ENCODE measurements at places on chromosomes 5 and 9.

DNA sequence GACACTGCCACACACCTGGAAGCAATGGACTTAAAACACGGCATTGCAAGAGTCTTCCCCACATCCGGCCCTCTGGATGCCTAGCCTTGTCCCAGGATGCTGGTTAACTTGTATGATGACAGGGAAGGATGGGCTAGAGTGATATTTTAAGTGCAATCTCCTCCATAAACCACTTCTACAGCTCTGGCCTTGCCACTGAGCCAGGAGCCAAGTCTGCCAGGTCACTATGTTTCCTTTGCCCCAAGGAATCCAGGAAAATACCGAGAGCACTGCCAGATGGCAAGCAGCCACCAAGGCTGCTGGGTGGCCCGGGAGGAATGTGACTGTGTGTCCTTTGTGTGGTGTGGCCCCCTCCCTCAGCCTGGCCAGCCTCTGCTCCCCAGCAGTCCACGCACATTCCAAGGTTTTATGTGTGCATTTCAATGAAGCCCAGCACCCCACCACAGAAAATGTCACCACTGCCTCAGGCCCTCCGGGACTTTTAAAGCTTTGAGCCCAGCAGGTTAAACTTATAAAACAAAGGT is 106.0 kb downstream of the FRMD3 start:
- no peak for DNase-seq

GRCh38 chr9:80378669-80379293 is 807.0 kb downstream of the TLE4 start:
- DNase-seq: no peak

DNA sequence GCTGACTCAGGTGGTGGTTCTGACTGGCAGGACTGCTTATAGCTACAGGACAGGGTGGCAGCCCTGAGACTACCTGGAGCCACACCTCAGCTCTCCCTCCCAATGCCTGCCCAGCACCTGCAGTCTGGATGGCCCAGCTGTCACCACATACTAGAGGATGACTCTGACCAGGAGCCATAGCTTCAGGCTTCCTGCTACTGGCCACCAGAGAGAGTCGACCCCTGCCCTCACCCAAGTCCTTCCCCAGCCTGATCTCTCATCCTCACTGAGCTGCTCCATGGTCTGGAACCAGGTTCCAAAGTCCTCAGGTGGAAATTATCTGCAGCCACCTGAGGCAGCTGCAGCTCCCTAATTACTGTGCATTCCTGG is 25.6 kb upstream of the TDRD7 start:
- no peak for DNase-seq

DNA sequence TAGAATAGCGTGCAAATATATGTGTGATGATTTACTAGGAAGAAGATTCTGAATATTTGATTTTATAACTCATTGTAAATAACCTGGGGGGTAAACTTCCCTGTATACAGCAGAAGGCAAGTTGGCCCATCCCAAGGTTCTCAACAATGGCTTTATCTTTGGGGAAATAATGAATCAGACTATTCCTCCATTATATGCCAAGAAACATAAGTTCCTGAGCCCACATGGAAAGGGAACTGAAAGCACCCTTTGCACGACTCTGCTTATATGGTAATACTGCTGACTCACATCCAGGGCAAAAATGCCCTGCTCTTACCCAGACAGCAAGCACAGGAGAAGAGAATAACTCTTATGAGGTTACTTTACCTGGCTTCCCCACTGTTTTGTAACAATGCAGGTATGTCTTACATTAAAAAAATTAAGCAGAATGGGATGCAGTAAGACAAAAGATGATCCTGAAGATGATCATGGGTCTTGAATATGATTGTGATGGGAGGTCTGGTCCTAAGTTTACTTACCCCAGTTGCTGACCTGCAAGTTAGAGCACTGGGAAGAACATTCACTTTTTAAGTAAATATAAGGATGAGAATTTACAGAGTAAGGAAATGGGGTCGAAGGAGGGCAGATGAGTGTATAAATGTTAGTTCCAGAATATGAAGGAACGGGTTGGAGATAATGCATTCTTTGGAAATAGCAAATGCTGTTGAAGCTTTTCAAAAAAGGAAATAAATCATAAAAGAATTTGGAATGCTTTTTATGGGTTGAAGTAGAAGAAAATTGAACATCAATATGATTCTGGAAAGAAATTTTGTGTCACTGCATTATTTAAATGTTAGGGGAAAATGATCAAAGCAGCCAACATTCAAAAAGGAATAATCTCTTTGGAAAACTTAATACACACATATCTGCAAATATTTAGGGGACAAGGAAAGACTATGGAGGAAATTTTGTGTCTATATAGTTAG is 428.4 kb upstream of the MPDZ start:
- DNase-seq: no peak

- no peak for DNase-seq
These were observed 2.1 kb upstream of the SIT1 start for GRCh38 chr9:35652829-35653209.

DNA sequence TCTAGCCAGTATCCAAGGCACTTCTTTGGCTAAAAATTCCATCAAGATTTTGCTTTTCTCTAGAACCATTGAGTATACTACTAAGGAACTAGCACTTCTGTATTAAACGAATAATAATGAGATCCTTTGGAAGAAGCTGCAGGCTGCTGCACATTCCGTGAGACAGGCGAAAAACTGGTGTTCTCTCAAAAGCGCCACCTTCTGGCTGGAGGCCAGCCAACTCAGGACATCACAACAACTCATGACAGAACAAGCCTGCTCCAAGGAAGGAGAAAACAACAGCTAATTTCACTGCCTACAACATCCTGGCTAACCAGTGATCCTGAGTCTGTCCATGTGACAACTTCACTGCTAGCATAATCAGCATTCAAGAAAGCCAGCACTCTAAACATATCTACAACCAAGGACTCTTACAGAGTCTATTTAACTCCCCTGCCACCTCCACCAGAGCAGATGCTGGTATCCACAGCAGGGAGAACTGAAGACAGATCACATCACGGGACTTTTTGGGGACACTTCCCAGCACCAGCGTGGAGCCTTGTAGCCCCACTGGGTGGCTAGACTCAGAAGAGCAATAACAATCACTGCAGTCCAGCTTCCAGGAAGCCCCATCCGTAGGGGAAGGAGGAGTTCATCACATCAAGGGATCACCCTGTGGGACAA is 150.5 kb downstream of the YTHDC2 start:
- peak; percentile 17 for DNase-seq

- DNase-seq: no peak
These were observed 6.1 kb downstream of the RICTOR start for GRCh38 chr5:39068099-39068498.

- DNase-seq: no peak
These were observed 107.8 kb upstream of the ATP10B start for GRCh38 chr5:160959804-160960203.

DNA sequence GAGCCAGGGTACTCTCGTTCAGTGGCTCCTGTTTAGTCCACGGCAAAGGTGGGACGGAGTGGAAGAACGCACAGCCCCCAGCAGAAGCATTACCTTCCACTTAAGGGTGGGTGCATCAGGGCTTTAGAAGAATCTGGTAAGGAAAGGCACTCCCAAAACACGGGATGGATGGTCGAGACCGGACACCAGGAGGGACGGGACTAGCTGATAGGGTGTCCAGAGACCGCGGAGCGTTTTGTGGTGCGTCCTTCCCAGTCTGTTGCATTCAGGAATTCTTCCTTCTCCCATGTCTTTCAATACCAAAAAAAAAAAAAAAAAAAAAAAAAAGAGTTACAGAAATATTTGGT is 545 bp upstream of the CTSV start:
- no peak for DNase-seq

- DNase-seq: no peak
These were observed 151.7 kb downstream of the SEMA5A start for GRCh38 chr5:9394221-9394620.

- no peak for DNase-seq
These were observed 31.1 kb downstream of the PTTG1 start for GRCh38 chr5:160452795-160453194.

- no peak for DNase-seq
These were observed 61.7 kb downstream of the OTULIN start for GRCh38 chr5:14726066-14726838.

DNA sequence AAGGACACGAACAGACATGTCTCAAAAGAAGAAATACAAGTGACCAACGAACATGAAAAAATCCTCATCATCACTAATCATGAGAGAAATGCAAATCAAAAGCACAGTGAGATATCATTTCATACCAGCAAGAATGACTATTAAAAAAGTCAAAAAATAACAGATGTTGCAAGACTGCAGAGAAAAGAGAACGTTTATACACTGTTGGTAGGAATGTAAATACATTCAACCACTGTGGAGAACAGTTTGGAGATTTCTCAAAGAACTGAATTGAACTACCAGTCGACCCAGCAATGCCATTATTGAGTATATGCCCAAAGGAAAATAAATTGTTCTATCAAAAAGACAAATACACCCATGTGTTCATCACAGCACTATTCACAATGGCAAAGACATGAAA is 45.7 kb downstream of the FXN start:
- DNase-seq: no peak

- no peak for DNase-seq
These were observed 33.3 kb upstream of the RAD23B start for GRCh38 chr9:107249665-107250285.

- DNase-seq: no peak
These were observed 121.6 kb downstream of the WNK2 start for GRCh38 chr9:93305497-93306020.

GRCh38 chr9:111034170-111034897 is 3.9 kb downstream of the LPAR1 start:
- no peak for DNase-seq

GRCh38 chr5:56155992-56156584 is 77.0 kb downstream of the ANKRD55 start:
- DNase-seq: peak; percentile 30

- DNase-seq: no peak
These were observed 578 bp upstream of the PSAT1 start for GRCh38 chr9:78296201-78296892.

DNA sequence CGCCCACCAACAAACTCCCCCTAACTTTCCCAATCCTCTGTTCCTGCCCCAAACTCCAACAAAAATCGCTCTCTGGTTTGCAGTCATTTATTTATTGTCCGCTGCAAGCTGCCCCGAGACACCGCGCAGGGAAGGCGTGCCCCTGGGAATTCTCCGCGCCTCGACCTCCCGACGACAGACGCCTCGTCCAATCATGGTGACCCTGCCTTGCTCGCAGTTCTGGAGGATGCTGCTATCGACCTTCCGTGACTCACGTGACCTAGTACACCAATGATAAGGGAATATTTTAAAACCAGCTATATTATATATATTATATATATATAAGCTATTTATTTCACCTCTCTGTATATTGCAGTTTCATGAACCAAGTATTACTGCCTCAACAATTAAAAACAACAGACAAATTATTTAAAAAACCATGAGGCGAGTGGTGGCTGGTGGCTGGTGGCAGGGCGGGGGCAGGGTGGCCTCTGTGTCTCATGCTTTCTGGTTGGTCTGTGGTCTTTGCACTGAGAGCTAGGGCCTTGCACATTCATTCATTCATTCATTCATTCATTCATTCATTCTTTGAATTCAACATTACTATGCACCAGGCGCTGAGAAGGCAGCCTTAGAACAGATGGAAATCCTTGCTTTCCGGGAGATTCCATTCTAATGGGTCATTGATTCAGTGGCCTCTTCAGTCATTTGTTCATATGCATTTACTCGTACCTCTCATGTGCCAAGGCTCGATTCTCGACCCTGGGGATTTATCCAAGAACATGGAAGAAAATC is 37.9 kb downstream of the FGF18 start:
- DNase-seq: no peak

- DNase-seq: no peak
These were observed 127.3 kb downstream of the NUDT12 start for GRCh38 chr5:103435136-103435889.

DNA sequence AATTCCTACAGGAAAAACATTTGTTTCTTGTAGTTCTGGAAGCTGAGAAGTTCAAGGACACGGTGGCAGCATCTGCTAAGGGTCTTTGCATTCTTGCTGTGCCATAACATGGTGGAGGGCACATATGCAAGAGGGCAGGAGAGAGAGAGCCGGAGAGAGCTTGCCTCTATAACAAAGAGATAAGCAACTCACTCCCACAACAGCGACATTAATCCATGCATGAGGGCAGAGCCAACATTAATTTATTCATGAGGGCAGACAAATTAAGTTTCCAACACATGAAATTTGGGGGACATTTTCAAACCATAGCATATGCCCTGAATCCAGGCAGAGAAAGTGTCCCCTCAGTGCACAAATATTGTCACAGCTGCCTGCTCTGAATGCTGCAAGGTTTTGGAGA is 4.4 kb upstream of the GTF3C5 start:
- DNase-seq: no peak

- DNase-seq: no peak
These were observed 41.4 kb upstream of the CTNNA1 start for GRCh38 chr5:138711811-138712210.

DNA sequence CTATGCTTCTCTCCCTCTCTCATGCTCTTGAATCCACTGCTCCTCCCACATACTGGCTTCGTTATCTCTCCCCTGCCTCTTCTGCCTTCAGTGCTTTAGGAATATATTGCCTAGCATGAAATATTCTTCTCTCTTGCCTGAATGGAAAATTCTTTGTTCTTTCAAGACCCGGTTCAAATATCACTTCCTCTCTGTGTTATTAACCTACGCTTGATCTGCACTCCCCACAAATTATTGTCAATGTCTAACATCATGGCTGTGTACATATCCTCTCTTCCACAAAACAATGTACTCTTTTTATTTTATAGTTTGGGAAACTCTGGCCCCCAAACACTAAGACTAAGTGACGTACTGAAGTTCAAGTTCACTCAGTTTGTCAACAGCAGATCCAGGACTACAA is 211.0 kb downstream of the SEC61B start:
- no peak for DNase-seq

GRCh38 chr5:150065346-150065745 is 21.0 kb downstream of the CSF1R start:
- no peak for DNase-seq

DNA sequence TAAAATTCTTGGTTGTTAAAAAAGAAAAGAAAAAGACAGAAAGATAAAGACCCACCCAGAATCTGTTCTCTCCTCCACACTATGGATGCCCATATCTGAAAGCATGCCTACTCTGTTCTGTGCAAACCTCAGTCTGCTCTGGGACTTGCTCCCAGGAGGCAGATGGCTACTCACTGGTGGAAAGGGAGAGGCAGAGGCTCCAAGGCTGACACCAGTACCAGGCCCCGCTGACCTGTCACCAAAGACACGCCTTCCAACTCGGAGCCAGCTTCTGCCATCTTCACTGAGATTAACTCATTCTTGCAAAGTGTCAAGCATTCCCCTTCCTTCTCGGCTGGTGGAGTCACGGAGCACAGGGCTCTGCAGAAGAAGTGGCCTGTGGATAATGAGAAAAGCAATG is 21.6 kb downstream of the SH3TC2 start:
- DNase-seq: no peak

DNA sequence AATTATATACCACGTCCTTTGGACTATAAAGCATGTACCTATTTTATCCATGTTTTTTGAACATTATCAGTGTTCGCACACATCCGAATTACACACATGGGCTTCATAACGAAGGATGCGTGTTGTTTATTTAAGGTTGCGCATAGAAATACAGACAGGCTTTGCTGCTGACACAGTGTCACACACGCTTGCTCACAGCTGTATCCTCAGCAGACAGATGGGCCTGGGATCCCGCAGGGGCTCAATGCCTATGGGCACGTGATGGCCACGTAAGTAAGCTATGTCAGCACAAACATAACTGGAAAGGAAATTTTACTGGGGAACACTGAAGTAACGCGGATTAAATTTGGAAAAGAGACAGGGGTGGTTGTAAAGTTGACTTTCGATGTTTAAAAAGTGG is 76.6 kb downstream of the OTULIN start:
- DNase-seq: no peak

- DNase-seq: peak; percentile 64
These were observed 1.3 kb upstream of the ITGA2 start for GRCh38 chr5:52987711-52988331.

All from CD4-positive, alpha-beta T cell treated with Interleukin-4 for 4 hours (primary cell).